ENCODE measurements at places on chromosomes 2 and 18.

DNA sequence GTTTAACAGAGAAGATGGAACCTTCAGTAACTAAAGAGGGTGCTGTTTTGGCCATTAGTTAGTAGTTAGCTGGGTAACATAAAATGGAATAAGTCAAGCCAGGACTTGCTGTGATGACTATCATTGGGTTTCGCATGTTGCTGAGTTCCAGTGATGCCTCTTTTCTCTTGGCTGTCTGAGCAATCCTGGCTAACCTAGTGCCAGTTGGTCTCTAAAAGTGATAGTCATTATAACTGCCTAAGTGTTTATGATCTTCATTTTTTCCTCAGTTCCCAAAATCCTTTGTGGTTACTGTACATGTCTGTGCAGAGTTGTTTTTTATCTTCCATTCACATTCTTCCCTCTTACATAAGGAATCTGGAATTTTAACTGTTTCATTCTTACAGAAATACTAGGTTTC lies 33.4 kb downstream of the WDR43 start:
- DNase-seq: no peak

GRCh38 chr18:49247781-49248180 lies 212.7 kb downstream of the DYM start:
- no peak for DNase-seq

DNA sequence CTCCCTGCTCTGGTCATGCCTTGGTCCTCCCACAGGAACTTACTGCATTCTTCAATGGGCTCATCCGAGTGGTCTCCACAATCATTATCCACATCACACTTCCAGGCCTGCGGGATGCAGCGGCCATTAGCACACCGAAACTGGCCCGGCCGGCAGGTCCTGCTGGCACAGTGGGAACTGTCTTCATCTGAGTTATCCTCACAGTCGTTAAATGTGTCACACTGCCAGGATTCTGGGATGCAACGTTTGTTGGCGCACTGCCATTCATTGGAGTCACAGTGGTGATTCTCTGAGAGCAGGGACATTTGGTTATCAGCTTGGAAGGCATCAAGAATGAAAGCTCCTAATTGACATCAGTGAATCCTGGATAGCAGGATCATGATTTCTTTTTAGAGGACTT lies 104.5 kb downstream of the DHRS9 start:
- no peak for DNase-seq

DNA sequence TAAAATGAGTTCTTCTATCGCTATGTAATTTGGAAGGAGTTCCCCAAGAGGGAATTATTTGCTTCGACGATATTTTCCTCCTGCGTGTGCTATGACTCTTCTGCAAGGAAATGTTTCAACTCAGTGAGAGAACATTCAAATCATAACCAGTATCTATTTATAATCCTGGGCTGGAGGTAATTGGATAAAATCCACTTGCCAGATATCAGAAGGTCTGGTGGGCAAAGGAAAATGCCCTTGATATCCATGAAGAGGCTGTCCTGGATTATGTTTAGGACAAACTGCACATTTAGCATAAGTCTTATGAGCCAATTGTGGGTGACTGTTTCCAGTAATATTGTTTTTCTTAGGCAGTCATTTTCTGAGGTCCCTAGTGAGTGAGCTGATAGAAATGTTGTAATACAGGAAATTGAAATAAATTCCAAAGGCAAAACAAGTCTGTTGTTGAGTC lies 17.7 kb downstream of the RPIA start:
- peak; percentile 39 for DNase-seq

DNA sequence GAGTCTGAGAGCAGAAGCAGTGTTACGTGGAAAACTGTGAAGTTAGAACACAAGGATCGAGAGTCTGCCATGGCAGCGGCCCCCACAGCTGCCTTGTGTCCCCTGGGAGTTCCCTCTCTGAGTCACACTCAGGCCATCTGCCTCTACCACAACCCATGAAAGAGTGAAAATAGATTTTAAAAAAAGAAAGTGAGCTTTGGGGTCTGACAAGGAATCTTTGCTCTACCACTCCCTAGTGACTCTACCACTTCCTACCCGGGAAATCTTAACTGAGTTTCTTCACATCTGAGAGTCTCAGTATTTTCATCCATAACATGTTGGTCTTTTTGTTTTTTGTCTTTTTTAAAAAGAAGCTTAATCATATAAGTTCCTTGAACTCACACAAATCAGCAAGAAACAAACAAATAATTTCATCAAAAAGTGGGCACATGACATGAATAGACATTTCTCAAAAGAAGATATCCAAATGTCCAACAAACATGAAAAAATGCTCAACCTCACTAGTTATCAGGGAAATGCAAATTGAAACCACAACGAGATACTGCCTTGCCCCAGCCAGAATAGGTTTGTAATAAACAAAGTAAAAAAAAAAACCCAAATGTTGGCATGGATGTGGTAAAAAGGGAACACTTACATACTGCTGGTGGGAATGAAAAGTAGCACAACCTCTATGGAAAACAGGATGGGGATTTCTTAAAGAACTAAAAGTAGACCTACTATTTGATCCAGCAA lies 2.4 kb upstream of the MSGN1 start:
- DNase-seq: peak; percentile 54

- DNase-seq: peak; percentile 66
Observed at GRCh38 chr2:173075781-173076580, at the start of gene MAP3K20. Gene MAP3K20, plus strand, starts transcription at chr2:173075846. Its CDS starts 15,186 bp downstream, at chr2:173091032.

GRCh38 chr2:219851801-219852481 lies 224.5 kb downstream of the SLC4A3 start:
- no peak for DNase-seq

DNA sequence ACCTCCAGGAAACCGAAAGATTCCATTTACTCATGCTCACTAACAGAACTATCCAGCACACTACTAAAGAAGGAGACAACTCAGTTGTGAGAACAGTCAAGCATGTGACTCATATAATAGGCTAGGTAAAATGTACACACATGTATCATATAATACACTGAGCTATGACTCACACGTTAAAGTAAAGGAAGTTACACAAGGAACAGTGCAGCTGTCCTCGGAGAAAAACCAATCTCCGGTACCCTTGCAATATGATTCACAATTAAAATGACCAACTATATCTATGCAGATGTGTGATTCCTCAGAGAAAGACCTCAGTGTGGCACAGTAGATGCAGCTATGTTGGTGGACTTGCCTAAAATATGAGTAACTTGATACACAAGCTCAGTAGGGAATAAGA lies 76.5 kb downstream of the STRN start:
- peak; percentile 81 for DNase-seq

DNA sequence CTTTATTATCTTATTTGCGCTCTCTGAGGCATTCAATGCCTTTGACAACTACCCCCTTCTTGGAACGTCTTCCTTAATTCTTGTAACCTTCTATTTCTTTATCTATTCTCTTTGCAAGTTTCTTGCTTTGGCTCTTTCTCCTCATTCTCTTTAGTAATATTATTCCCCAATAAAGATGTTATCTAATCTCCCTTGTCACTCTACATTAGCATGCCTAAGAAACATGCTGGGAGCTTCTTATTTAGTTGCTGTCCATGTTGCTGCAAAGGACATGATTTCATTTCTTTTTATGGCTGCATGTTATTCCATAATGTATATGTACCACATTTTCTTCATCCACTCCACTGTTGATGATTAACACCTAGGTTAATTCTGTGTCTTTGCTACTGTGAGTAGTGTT lies 113.7 kb downstream of the RDH14 start:
- DNase-seq: no peak

- no peak for DNase-seq
Observed at GRCh38 chr2:233131936-233132720, 72.0 kb downstream of the INPP5D start.

GRCh38 chr2:206160125-206160806 lies 571 bp downstream of the EEF1B2 start:
- no peak for DNase-seq

GRCh38 chr2:220687231-220687843 lies 884.8 kb downstream of the EPHA4 start:
- peak; percentile 64 for DNase-seq

- DNase-seq: no peak
Observed at GRCh38 chr18:44153981-44154380, 526.7 kb upstream of the SETBP1 start.

DNA sequence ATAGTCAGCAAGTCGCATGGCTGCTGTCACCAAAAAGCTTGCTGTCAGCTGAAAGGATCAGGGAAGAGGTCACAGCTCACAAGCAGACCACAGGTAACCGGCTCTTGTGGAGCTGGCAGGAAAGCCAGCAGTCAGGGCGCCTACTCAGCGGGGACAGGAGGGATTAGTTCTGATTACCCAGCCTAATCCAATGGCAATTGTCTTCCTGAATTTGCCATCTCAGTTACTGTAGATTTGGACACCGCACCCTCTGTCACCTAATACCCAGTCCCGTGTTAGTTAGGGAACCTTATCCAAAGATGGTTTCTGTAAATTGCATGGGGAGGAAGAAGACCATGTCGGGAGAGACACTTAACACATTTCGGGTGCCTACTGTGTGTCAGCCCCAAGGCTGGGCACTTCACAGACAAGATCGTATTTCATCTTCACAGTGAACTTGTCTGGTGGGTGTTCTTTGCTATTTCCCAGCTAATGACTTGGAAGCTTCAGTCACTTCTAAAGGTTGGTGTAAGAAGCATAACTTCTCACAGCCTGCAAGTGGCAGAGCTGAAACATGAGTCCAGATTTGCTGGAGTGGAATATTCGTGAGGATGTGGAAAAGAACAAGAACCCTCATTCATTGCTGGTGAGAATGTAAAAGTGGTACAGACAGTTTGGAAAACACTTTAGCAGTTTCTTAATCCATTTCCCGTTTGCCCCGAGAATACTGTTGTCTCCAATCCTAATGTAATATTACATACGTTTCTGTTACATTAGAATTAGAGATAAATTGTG lies 9.9 kb downstream of the ALPK2 start:
- DNase-seq: no peak

GRCh38 chr2:219484343-219485200 lies 14.1 kb upstream of the GMPPA start:
- no peak for DNase-seq

DNA sequence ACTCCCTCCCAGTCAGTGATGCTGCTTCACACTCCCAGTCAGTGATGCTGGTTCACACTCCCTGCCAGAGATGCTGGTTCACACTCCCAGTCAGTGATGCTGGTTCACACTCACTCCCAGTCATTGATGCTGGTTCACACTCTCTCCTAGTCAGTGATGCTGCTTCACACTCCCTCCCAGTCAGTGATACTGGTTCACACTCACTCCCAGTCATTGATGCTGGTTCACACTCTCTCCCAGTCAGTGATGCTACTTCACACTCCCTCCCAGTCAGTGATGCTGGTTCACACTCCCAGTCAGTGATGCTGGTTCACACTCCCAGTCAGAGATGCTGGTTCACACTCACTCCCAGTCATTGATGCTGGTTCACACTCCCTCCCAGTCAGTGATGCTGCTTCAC lies 34.3 kb upstream of the KCNG2 start:
- no peak for DNase-seq

GRCh38 chr2:109508556-109508955 lies 105.2 kb downstream of the SEPTIN10 start:
- DNase-seq: no peak

DNA sequence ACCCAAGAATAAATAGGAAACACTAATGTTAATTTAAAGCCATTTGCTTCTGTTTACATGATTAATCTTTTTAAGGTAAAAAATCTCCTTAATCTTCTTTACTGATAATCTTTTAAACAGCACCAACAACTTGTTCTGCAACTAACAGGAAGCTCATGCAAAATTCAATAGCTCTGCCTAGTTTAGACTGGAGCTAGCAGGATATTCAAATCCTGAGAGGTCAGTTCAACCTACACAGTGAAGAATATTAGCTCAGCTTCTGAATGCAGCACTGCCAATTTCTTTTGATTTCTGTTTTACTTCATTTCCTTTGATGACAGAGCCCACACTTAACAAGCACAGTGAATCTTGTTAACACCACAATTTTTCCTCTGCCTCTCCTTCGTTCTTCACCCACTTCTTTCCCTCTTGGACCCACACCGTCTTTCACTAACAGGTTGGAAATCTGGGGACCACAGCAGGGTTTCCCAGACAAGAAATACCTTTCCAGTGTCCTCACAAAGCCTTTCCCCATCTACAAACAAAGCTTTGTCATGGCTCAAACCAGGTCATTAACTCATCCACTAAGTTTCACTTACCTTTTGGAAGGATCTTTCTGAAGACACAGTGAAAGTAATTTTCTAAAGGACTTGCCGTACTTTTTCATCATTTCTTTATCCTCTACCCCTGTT lies 109.8 kb downstream of the STK39 start:
- no peak for DNase-seq

DNA sequence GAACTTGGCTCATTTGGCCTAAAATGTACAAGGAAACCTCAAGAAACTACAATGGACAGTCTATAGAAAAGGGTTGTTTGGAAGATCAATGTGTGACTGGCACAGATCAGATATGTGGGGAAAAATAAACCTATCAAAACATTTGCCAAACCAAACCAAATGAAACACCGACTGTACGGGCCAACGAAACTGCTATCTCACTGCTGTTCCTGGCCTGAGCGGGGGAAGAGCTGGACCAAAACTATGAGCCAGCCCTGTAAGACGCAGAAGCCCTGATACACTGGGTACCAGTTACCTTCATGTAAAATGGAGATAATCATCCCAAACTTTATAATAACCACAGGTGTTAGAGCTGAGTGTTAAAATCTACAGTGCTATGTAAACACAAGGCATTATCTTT lies 11.7 kb downstream of the CDC42EP3 start:
- DNase-seq: no peak

DNA sequence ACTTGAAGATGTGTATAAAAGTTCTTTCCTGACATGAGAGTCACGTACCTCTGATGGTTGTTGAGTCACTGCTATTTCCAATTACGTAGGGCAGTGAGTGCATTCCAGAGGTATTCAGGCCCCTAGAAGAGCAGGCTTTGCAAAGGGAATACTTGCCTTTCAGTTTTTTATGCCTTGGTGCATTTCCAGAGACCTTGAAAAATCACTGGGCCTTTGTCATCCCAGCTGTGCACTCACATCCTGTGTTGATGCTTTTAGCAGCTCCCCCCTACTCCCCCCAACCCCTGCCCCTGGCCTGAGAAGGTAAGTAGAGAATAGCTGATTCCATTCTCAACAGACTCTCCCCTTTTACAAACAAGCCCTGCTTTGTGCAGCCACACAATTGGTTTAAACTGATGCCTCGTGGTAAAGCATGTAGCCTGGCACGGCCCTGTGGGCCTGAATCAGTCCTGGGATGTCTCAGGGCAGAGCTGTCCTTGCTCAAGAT lies 174.2 kb downstream of the PRPF40A start:
- peak; percentile 84 for DNase-seq

DNA sequence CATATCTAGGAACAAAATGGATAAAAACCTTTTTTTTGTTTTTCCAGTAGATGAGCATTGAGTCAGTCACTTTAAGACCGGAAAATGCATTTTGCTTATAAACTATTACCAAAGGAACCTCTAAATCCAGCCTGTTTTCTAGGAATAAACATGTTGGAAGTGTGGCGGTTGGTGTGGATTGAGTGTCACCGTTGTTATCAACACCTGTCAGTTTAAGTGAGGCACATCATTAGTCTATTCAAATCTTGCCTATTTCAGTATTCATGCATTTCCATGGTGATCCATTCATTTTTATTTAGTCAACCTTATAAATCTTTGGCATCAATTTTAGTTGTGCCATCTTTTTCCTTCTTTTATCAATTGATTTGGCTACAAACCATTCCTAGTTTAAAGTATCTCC lies 3.3 kb downstream of the KLHL29 start:
- DNase-seq: no peak
